ENCODE measurements at places on chromosomes 3 and 15.

DNA sequence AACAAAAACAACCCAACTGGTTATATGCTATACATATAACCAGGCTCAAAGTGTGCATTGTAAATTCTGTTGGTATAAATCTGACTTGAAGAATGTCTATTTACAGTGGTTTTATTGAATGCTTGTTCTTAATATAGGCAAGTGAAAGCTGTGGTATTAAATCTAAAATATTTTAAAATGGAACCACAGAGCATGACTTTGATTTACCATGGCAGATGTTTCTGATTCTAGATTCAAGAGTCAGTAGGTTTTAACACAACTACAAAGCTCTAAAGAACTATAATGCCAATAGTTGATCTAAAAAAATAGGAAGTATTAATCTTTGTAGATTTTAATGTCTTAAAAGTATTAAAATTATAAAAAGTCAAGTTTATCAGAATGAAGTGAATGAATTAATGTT, 141.9 kb upstream of the PLSCR5 start:
- DNase-seq = no peak

DNA sequence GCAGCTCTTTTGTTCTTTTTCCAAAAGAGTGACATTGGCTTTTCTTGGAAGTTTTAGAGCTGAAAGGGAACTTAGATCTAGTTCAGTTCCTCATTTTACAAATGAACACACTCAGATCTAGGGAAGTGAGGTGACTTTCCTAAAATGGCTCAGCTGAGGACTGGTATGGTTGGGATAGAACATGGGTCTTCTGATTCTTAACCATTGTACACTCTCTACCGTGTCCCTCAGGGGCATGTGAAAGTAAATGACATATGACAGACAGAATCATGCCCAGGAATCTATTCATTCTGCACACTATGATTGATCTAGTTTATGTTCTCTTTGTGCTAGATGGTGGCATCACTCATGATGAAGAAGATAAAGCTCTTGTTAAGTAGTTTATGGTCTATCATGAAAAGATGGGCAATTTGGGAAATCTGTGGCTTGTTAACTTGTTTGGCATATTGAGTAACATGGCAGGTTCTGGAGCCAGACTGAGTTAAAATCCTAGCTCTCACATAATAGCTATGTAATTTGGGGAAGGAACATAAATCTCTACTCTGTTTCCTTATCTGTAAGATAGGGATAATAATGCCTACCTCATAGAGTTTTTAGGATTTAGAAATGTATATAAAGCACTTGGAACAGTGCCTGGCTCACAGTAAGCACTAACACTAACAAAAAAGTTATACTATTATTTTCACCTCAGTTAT, 30.9 kb downstream of the UBE2E1 start:
- DNase-seq = no peak

DNA sequence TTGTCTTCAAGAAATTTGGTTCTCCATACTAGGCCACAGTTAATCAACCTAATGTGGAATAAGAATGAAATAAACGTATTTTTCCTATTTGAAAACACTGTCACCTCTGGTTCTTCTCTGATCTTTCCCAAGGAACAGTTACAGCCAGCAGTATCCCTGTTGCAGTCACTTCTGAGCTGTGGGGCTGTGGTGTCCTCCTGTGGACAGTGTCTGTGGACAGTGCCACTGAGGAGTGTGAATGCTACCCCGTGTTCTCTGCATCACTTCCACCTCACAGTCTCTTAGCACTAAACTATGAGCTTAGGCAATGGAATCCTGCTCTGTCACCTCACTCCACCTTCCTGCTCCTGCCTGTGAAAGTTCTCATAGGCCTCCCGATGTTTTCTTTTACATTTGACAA, 817.5 kb downstream of the VGLL3 start:
- no peak for DNase-seq

DNA sequence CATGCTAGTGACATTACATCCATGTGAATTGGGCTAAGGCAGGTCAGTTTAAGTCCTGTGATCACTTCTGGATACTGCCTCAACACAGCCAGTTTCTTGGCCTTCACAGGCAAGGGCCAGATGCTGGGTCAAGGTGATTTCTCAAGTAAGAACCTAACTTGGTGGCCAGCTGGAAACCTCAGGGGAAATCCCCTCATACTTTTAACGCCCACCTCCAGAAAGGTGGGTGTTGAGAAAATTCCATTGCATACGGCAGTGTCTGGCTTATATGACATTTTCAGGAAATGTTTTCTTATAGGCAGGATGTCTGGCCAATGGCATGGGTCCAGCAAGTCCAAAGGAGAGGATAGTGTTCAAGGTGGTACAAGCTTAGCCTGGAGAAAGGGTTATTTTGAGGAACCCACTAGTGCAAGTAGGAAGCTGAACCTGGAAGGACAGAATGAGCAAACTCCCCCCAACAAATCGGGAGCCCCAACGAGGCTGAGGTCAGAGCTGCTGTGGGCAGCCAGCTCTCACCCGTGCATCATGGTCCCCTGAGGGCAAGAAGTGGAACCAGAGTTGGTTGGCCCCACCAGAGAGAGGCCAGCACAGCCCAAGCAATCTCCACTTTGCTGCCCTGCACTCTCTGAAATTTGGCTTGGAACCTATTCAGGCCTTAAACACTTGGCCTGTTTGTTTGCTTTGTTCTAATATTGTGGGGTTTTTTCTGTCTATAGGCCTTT, 135.4 kb downstream of the PDE8A start:
- no peak for DNase-seq

- no peak for DNase-seq
These were observed 81.9 kb upstream of the SLCO2A1 start for GRCh38 chr3:134111616-134112015.

DNA sequence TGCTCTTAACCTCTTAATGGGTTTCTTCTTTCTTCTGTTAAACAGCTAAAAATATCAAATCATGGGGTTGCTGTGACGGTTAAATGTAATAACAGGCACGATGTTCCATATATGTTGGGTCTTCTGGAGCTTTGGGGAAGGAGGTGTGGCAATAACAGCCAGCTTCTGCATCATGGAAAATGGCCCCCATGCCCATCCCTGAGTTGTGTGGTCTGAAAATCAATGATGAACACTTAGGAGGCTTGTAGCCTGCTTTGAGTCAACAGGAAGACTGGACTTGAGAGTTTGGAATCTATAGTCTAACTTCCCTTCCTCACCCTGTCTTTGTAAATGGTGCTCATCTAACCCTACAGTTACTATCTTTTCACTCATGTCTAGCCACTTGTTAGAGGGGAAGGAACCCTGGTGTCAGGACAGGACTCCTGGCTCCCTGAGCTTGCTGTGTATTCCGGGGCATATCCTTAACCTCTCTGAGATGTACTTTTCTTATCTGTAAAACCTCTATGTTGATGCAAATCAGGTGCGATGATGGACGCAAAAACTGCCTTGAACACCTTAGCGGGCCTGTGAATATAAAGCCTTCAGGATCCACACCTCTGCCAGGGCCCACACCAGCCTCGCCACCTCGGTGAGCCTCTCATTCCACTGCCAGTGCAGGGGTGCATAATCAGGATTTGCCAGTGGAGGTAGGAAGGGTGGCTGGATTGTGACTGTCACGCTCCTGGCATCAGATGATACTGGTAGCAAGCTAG, 27.5 kb downstream of the SMAD3 start:
- no peak for DNase-seq

Measured in NCI-H1105 (cell line).